A549 treated with ZK216348 at 1 μM for 4 hours (cell line): ENCODE measurements at places on chromosomes 7 and 10. TPM values are rescaled to one million over a fixed set of nuclear protein-coding genes. Genes with fewer than 3 reads are reported as not detected.

SCART1 gene
- total RNA-seq = 0.07 to 0.31 TPM (median 0.21 TPM) in 5 replicates

ITGA8 gene
- total RNA-seq = 0.02 TPM in 1 of 5 replicates, not detected in the others

NODAL gene
- not detected in 5 replicates for total RNA-seq

HABP2 gene
- total RNA-seq = 0.07 to 0.12 TPM (median 0.09 TPM) in 4 of 5 replicates, not detected in the other

SKIDA1 gene
- total RNA-seq = 1.1 to 1.6 TPM (median 1.3 TPM) in 5 replicates

ZNRF2 gene
- total RNA-seq = 3.9 to 7.6 TPM (median 5.9 TPM) in 5 replicates

MYL10 gene
- total RNA-seq = not detected in 5 replicates

STEAP4 gene
- total RNA-seq = not detected in 5 replicates

NEUROG3 gene
- not detected in 5 replicates for total RNA-seq

CFTR gene
- total RNA-seq = 0.08 to 0.09 TPM in 2 of 5 replicates, not detected in the others

TMEM270 gene
- 0.23 to 0.40 TPM in 2 of 5 replicates, not detected in the others for total RNA-seq

STEAP1 gene
- total RNA-seq = 13.1 to 14.5 TPM (median 13.4 TPM) in 5 replicates

CYP26C1 gene
- not detected in 5 replicates for total RNA-seq

SH2D4B gene
- total RNA-seq = 0.04 TPM in 1 of 5 replicates, not detected in the others

NPY4R gene
- 31.8 to 57.9 TPM (median 44.7 TPM) in 5 replicates for total RNA-seq
